CD4-positive, alpha-beta T cell treated with Interleukin-10 for 1 hour (primary cell): ENCODE measurements at places on chromosomes 6 and 20.

DNA sequence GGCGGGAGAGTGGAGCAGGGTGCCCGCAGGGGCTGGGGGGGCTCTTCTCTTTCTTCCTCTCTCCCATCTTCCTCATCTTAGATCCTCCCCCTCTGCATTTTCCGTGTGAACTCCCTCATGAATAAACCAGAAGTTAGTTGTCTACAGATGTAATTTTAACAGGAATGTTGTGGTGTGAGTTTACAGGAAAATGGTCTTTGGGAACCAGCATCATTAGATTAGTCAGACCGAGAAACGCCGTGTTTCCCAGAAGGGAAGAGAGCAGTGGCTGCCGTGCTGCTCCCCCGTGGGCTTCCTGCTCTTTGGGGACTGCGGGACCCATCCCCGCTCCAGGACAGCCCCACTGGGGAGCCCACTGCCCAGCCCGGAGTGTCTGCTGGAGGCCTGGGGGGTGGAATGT lies 3.4 kb downstream of the MYT1 start:
- DNase-seq, result no peak

GRCh38 chr20:9040863-9041524 lies 27.9 kb upstream of the PLCB4 start:
- no peak for DNase-seq

- no peak for DNase-seq
These were observed 91.9 kb upstream of the TMEM30A start for GRCh38 chr6:75376347-75377024.

DNA sequence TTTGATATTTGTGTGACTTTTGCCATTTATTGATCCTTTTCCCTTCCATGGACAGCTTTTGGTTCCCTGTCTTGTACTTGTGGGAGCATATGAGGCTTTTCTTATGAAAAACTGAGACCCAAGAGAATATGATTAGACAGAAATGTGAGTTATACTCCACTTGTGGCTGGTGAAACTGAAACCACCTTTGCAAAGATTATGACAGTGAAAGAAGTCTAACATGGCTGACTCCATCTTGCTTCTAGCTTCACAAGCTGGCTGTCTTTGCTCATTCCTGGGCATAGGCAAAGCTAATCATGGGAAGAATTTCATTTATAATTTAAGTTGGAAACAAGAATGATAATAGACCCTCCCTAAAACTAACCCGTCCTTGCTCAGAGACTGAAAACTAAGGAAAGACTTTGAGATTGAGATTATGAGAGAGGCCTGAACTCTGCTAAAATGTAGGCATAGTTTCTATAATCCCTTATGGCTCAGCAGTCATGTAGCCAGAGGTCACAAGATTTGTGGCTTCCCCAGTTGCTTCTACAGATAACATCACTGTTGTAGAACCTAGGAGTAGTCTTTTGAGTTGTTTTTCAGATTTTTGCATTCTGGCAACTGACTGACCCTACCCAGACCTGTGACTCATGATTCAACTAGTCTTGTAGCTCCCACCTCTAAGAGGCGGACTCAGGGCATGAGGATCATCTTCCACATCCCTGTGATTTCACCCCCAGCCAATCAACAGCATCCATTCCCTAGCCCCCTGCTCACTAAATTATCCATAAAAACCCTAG lies 50.9 kb upstream of the CD2AP start:
- no peak for DNase-seq

GRCh38 chr6:35370785-35371493 lies 28.6 kb downstream of the PPARD start:
- no peak for DNase-seq

- DNase-seq, result no peak
These were observed 92.6 kb downstream of the SNX5 start for GRCh38 chr20:17875981-17876385.

- no peak for DNase-seq
These were observed 42.8 kb upstream of the PSMF1 start for GRCh38 chr20:1075616-1076015.

DNA sequence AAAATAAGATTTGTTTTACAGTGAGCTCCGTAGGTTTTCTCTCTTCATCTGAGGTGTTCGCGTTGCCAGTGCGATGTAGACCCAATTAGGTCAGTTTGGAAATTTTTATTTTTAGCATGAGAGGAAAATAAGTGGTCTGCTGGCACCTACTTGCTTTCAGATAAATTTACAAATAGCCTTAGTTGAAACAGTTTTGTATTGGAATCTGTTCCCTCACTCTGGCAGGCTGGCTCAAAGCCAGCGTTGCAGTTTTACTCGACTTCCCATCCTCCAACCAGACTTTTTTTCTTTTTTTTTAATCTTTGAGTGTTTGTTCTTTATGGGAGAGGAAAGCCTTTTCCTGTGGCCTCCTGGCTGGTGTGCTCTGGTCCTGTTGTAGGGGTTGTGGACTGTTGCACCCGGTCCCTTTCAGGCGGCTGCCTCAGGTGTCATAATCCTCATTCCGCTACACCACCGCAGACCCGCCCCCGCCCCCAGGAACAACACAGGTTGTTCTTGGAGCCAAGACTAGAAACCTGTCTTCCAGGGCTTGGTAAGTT lies 46.7 kb downstream of the TIAM2 start:
- no peak for DNase-seq

GRCh38 chr6:144753023-144753705 lies 468.0 kb downstream of the UTRN start:
- DNase-seq, result no peak

GRCh38 chr6:108968325-108969316 lies 120.4 kb downstream of the ARMC2 start:
- DNase-seq, result no peak

GRCh38 chr6:146598772-146599405 lies at the start of gene ADGB:
TSS of gene ADGB (plus strand) at chr6:146598972. CDS start at chr6:146599041, 69 bp downstream.
- no peak for DNase-seq
